ENCODE measurements at places on chromosomes 2 and 18.

DNA sequence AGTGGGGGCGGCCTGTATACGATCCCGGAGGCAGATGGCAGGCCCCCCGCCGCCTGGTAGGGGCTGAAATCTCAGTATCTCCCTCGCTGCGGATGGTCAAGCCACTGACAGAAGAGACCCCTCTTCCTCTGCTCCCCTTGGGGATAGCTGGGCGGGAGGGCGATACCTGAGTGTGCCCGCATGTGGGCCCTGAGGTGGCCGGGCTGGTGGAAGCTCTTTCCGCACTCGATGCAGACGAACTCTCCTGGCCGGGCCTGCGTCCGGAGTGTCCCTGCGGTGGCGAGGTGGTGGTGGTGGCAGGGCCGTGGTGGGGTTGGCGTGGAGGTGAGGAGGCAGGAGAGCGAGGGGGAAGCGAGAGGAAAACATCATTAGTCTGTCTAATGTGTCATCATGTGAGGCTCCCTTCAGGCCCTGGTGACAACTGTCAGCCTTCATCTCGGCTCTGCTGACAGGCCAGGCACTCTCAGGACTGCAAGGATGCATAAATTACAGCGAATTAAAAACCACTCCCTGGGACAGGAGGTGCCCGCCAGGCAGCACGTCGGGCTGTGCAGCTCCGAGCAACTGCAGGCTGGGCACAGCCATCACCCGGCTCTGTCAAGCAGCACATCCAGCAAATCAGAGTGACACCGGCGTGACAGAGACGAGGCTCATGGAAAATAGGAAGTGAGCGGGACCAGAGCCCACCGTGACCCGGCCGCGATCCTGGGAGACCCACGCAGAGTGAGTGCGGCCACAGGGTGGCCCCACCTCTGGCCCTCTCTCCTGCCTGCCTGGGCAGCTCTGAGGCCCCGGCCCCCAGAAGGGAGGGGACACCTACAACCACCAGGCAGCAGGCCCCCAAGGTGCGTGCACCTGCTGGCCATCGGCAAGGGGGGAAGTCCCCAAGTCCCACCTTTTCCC is 123.5 kb downstream of the ZNF516 start:
- DNase-seq: no peak

GRCh38 chr2:112074506-112074905 is 19.4 kb downstream of the TMEM87B start:
- DNase-seq: no peak

DNA sequence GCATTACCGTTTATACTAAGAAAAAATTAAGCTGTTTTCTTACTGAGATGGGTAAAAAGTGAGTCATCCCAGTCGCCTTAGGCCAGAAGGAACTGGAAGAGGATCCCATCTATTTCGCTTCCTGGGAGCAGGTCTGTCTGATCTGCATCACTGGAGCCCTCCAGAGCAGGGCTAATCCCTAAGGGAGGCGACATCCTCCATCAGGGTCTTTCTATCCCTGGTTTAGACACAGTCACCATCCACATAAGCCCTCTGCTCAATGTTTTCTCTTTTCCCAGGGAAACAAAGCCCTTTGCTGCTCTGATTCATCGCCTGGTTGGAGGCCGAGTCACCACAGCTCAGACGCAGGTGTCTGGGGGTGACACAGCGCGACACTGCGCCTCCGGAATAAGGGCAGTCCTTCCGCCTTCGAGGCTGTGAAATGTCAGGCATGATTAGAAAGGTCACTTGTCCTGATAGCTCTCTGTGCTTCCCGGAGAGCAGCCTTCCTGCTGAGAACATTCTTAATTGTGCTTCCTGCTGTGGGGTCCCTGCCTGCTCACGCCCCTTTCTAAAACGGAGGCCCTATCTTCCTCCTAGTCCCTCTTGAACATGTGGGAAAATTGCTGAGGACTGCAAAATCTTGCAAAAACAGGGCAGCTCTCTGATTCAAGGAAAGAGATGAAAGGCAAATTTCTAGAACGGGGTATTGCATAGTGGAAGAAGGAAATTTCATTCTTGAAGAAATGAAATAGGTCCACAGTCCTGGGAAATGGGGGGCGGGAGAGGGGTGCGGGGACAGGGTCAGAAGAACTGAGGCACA is 56.3 kb downstream of the MARCHF4 start:
- peak; percentile 62 for DNase-seq

GRCh38 chr2:114610677-114611076 is 168.2 kb downstream of the DPP10 start:
- no peak for DNase-seq

GRCh38 chr2:68330691-68331090 is 10.9 kb upstream of the CNRIP1 start:
- DNase-seq: no peak

DNA sequence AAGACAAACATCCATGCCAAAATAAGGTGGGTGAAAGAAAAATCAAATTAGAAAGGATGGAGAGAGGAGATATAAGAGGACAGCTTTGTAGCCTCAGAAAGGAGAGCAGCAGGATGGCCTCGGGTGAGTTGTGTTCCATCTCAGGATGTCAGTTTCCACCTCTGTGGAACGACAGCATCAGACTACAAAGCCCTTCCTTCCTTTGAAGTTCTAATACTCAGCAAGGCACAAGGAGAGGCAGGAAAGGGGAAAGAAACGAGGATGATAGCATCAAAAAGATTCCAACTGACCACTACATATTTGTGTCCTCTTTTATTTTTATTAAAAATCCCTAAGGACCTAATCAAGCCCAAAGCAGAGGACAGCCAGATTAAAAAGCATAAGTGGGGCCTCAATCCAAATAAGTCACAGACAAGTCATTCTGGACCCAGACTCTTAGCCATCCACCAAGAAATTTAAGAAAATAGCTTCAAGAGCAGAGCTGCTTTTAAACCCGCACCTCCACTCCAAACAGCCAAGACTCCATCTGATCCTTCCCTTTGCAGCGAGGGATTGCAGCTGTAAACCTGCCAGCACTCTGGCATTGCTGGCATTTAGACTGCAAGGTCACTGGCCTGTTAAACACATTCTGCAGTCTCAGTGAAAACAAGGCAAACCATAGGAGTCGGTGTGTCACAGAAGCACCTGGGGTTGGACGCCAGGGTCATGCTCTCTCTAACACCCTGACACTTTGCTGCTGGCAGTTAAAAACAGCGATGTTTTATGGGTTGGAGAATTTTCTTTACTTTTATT is 314.5 kb upstream of the CHAC2 start:
- peak; percentile 82 for DNase-seq

DNA sequence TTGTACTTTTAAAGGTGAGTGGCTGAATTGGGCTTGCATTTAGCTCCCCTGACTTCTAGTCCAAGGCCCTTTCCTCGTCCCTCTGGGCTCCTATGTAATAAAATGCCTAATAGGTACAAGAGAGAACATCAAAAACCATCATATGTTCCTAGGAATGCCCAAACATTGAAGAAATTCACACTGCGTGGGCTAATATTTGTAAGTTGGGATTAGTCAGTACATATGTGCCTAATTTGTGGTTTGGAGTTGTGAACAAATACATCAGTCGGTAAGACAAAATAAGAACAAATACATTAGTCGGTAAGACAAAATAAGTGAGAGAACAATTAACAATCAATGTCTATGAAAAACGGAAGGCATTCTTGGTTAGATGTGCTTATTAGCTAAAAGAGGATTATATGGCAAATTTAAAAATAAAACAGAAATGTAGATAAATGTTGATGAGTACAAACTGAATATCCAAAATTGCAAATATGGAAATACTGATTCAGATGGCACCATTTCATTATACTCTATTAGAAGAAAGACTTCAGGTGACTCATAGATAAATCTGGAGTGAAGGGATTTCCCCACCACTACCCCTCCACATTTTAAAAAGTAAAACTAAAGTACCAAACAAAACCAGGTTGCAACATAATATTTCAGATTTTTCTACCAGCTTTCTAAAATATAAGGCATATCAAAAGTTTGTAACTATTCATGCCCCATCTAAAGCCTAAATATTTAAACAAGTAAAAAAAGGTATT is 325.4 kb downstream of the ZEB2 start:
- DNase-seq: no peak

- no peak for DNase-seq
These were observed 797.0 kb downstream of the METTL4 start for GRCh38 chr18:1774261-1774660.

DNA sequence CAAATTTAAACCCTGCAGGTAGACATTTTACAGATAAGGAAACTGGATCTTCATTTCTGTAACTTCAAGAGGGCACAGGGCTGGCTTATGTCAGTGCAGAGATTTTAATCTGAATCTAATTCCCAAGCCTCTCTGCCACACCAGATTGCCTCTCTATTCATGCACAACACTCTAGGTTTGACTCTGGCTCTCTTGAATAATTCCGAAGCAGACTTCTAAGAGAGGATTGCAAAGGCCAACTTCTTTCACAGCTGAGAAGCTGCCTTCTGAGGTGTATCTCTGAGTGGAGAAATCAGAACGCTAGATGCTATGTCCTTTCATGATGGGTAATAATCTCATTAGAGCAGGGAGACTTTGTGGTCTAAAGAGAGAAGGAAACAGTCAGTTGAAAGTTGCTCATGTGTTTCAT is 20.1 kb upstream of the MGAT5 start:
- no peak for DNase-seq

DNA sequence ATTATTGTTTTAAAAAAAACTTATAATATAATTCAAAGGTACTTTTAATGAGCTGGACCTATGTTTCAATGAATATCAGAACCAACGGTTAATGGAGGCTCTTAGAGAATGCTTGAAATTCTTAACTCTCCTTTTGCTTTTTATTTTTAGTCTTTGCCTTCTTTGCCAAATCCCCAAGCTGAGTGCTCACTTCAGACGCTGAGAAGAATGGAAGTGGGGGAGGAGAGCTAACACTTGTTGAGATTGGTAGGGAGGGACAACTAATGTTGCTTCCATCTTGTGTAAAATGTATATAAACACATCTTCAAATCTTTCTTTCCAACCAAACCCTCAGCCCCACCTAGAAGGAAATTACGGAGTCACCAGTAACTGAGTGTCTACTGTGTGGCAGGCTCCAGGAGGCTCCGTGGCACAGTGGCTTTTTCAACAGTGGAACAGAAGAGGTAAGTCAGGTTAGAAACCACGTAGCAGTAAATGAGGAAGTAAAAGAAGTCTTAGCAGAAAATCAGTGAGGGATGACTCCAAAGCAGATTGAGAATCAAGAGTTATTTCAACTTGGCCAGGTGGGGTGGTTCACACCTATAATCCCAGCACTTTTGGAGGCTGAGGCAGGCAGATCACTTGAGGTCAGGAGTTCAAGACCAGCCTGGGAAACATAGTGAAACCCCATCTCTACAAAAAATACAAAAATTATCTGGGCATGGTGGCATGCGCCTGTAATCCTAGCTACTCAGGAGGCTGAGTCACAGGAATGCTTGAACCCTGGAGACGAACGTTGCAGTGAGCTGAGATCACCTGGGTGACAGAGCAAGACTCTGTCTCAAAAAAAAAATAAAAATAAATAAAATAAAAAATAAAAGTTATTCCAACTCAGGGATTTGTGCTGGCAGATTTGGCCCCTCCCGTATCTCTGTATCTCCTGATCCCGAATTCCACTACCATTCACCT is 45.0 kb upstream of the CREB1 start:
- no peak for DNase-seq

- no peak for DNase-seq
These were observed 26.1 kb downstream of the CDC42EP3 start for GRCh38 chr2:37645362-37645761.

DNA sequence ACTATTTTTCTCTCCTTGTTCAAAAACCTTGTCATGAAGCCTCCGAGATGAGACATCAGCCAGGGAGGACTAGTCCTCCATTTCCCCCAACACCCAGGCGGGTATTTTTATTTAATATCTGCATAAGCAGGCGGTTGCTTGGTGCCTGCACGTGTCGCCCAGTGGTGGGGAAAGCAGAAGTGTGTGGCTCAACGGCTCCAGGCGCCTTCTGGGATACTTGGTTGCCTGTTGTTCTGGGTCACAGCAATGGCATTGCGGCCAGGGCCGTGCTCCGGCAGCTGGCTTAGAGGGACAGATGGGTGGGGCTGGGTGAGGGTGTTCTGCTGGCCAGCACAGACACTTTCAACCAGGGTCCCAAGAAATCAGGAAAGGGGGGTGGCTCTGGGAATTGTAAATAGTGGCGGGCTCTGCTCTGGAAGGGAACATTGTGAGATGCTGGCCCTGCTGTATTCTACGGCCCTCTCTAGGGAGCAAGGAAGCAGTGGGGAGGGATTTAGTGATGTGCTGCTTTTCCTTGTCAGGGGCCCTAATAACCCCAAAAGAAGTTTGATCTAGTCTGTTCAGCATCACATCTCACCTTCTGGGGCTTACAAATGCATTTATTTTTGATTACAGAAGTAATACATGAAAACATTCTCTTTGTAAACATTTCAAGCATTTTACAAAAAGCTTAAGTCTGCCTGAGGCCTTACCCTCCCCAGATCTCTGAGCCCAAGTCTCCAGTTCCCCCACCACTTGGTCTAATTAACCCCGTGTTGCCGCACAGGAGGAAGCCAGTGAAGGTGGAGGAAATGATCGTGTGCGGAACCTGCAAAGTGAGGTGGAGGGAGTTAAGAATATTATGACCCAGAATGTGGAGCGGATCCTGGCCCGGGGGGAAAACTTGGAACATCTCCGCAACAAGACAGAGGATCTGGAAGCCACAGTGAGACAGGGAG is 1.1 kb downstream of the VAMP8 start:
- DNase-seq: no peak

DNA sequence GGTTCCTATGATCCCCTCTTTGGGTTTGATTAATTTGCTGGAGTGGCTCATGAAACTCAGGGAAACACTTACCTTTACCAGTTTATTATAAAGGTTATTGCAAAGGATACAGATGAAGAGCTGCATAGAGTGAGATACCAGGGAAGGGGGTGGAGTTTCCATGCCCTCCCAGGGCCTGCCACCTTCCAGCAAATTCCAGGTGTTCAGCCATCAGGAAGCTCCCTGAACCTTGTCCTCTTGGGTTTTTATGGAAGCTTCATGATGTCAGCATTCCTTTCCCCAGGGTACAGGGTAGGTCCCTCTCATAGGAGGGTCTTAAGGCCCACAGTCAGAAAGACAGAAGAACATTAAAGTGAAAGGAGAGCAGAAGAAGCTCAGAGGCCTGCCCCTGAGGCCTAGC is 123.9 kb upstream of the DCC start:
- no peak for DNase-seq

- DNase-seq: no peak
These were observed 158.1 kb upstream of the ZNF521 start for GRCh38 chr18:25510096-25510495.

GRCh38 chr2:103484906-103485305 is 723.1 kb downstream of the TMEM182 start:
- no peak for DNase-seq

DNA sequence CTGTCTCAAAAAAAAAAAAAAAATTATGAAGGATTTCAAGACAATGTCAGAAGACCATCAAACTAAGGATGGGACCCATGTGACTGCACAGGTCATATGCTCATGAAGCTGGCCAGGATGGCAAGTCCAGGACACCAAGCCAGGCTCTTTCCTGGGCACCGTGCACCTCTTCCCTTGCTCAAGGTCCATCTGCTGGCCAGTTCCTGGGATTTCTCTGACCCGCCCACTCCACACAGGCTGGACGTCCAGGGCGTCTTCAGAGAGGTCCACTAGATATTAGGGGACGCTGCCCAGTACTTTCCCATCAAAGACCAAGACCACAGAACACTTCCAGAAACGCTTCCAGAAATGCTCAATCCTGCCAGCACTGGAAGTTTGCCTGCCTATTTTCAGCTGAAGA is 14.3 kb downstream of the TEX44 start:
- DNase-seq: no peak

GRCh38 chr18:49655266-49656072 is 93.6 kb downstream of the LIPG start:
- no peak for DNase-seq

All from SHP77 (cell line).